ENCODE measurements at places on chromosomes 2 and 18.
A peak's percentile ranks its signal among the peaks of the same experiment; 100 is the strongest.

DNA sequence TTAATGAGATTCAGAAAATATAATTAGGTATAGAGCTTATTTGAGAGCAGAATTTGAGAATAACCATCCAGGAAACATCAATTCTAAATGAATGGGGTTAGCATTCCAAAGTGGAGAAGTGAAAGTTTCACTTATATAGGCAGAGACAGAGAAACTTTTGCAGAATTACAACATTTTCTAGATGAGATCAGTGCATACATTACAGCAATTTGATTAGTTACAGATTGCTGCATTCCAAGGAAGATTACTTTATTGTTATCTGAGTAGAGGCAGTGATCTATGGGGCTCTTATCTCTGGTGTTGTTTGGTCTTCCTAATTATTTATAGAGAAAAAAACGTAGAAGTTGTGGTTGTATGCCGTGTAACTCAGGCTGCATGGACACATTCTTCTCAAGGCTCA lies 373.8 kb upstream of the SYT4 start:
- DNase-seq: no peak

DNA sequence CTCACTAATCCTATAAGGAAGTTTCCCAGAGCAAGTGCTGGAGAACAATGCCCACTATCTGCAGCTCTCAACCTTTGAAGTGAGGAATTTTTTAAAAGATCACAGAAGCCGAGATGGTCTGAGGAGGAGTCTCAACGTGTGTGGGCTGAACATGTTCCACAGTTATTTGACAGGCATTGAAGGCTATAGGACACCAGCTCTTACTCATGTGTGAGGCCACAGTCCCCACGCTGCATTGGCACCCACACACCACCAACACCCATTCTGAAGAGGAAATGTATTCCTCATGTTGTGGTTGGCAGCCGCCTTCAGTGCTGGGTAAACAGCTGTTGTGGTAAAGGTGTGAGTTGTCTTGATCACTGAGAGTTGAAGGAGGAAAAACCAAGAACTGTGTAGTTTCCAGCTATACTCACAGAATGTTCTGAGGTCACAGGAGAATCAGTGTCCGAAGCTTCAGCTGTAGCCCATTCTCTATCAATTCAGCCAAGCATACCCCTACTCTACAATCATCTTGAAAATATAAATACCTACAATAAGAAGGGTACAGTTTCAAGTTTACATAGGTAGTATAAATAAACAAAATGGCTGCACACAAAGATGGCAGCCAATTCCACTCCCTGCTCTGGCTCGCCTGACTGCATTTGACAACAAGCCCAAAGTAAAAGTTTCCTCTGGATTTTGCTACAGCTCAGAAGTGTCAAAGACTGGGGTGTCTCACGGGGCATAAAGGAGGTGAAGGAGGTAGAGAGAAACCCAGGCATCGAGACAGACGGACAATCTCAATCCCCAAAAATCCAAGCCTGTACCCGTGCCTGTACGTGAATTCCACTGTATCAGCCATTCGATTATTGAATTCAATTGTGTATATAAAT lies 12.1 kb downstream of the CD226 start:
- DNase-seq: no peak

DNA sequence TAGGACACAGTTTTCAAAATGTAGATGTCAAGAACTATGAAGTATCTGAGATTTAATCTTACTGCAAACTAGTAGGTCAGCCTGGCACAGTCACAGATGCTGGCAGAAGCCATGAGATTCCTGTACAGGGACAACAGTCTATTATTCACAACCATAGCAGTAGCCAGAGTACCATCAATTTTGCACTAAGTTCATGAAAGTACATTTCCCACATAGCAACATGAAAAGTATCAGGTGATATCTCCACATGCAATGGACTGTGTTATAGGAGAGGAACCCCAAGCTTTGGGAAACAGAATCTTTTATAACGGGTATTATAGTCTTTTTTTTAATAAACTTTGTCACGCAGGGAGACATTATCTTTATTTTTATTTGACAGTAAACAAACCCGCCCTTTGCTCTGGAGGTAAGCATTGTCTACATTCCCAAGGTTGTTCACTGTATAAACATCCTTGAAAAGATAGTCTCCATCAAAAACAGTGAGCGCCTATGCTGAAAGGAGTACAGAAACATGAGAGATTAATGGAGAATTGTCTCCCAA lies 33.4 kb upstream of the DPP4 start:
- no peak for DNase-seq

- DNase-seq: no peak
Observed at GRCh38 chr18:62614494-62614893, 91.7 kb downstream of the ZCCHC2 start.

- no peak for DNase-seq
Observed at GRCh38 chr2:193542762-193543161, 1348.0 kb upstream of the TMEFF2 start.

- no peak for DNase-seq
Observed at GRCh38 chr2:205857520-205858237, 175.4 kb downstream of the NRP2 start.

GRCh38 chr2:135150725-135151124 lies 98.6 kb downstream of the RAB3GAP1 start:
- DNase-seq: no peak

- DNase-seq: peak; percentile 5
Observed at GRCh38 chr2:6556755-6557154, 309.0 kb downstream of the CMPK2 start.

GRCh38 chr2:239827523-239827890 lies 197.6 kb downstream of the NDUFA10 start:
- DNase-seq: no peak

GRCh38 chr2:141534666-141535362 lies 596.0 kb downstream of the LRP1B start:
- DNase-seq: no peak

GRCh38 chr2:175350105-175350504 lies 168.6 kb upstream of the ATP5MC3 start:
- no peak for DNase-seq

DNA sequence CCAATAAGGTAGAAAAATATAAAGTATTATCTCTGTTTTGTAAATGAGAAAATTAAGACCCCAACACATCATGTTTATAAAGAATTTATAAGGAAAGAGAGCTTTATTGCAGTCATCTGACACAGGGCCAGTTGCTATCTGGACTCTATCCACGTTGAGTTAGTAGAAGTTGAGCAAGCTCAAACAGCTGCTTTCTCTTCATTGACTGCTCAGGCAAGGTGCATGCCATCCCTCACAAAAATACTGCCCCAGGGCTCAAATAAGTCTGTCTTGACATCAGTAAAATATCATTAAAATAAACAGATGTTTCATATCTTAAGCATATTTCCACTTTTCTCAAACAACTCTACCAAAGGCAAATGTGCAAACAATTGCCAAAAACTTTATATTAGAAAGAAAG lies 14.8 kb downstream of the COL5A2 start:
- peak; percentile 77 for DNase-seq

- peak; percentile 32 for DNase-seq
Observed at GRCh38 chr18:63073481-63073880, 246.1 kb downstream of the BCL2 start.

DNA sequence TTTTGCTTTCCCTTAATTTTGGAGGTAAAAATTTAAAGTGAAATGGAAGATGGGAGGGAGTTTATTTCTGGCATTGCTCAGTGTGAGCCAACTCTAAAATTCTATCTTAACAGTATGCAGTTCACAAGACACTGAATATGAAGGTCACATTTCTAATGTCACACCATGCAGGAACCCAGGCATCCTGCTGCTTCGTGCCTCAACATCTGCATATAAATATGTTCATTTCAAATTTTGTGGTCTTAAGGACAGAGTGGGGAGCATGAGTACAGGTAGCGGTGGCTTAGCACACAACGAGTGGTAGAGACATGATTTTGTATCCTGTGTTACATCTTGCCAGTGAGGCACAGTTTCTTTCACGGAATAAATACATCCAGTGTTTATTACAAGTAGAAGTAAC lies 102.4 kb downstream of the ARL4C start:
- DNase-seq: no peak
